ENCODE measurements at places on chromosomes 3 and 15.

DNA sequence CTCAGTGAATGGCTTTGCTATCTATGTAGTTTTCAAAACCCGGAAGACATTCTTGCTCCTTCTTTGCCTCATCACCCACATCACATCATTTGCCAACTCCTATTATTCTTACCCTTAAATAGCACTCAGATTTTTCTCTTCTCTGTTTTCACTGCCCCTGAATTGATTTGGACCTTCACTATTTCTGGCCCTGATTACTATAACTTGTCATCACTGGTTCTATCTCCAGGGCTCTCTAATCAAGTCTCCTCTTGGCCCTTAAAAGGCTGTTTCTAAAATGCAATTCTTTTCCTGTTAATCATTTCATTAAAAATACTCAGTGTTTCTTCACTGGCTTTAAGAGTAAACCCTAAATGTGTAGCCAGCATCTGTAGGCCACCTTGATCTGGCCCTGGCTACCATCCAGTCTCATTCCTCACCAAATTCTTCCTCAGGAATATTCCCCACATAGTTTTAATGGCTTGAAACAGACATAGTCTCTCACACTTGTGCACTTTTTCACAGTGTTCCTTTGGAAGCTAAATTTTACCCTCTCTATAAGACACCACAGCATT lies 437.1 kb upstream of the CBLB start:
- no peak for DNase-seq

DNA sequence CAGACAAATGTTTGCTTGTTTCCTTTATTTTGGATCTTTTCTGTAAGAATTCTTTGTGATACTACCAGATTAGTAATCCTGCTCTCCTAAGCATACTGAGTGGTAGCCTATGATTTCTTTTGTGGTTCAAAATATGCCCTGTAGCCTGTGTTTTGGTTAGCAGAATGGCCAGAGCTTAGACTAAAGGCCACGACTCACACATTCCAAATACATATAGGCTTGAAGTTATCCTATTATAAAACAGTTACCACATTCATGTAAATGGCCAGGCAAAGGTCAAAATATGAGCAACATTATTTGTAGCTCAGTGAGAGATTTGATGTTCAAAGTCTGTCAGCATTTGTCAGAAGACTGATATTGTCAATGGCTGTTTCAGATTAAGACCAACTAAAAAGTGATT lies 84.5 kb downstream of the MITF start:
- DNase-seq = no peak

DNA sequence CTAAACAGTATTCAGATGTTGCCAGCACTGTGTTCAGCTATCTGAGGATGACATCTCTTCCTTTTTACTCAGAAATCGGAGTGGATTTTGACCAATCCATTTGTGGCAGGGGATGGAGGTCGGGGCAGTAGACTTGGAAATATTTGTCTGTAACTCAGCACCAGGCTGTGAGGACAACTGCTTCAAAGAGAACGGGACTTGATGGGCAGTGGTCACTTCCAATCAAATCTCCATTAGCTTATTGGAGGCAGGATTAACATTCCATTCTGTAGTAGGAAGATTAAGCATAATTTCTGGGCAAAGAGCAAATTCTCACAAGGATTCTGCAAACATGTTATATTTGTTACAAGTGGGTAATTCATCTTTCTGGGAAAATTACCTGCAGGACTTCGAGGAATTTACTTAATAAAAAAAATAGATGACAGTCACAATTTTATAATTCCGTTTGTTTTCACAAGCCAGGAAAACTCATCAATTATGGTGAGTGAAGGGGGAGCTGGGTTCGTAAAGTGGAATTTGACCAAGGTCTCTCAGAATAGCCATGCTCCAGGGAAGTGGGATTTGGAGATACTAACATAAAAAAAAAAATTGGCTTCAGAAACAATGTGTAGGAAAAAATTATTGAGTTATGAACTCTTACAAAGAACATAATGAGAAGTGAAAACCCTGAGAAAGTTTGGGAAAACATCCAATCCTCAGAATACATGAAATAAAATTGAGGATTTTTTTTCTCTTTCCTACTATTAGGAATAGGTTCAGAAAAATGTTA lies 18.1 kb downstream of the CRABP1 start:
- DNase-seq = no peak

DNA sequence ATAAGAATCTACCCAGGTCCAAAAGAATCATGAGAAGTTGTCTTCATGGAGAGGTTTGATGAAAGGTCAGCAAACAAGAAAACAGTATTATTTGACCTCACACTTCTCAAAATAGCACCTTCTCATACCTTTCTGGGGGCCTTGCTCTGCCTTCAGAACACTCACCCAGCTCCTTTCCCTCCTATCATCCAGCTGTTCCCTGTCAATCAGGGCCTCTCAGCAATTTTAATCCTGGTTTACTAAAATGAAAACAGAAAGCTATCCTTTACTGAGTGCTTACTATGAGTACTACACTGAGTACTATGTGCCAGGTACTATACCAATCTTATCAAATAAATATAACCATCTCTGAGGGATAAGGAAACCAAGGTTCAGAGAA lies 138.6 kb downstream of the GAP43 start:
- DNase-seq = no peak

- no peak for DNase-seq
Observed at GRCh38 chr15:74773329-74773728, 8.6 kb upstream of the CSK start.

DNA sequence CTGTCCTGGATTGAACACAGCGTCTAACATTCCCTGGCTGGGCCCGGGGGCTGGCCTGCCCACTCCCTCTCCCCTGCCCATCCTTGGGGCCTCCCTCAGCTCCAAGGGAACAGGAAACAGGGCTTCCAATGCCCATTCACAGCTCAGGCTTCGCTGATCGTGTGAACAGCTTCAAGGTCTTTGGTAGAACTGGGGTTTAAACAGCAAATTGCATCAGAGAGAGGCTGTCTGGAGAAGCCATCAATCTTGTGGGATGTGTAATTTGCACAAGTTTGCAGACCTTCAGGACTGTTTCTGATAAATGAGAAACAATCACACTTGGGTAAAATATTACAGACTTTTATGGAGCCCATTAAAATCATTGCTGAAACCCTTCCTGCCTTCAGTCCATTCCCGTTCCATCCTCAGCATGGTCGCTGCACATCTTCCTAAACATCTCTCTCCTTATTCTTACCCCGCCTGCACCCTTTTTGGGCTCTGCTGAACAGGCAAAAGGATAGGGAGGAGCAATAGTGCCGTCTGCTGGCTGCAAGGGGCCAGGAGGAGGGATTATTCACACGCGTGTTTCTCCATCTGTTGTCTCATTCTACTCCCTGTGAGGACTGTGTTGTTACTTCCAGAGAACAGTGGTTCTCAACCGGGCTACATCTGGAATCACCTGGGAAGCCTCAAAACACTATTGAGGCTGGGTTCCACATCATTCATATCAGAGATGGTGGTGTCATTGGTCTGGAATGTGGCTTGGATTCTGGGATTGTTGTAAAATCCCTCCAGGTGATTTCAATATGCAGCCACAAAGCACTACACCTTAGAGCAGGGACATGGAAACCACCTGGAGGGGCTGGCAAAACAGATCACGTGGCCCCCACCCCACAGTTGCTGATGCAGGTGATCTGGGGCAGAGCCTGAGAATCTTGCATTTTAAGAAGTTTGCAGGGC lies 116.3 kb downstream of the CLSTN2 start:
- no peak for DNase-seq

DNA sequence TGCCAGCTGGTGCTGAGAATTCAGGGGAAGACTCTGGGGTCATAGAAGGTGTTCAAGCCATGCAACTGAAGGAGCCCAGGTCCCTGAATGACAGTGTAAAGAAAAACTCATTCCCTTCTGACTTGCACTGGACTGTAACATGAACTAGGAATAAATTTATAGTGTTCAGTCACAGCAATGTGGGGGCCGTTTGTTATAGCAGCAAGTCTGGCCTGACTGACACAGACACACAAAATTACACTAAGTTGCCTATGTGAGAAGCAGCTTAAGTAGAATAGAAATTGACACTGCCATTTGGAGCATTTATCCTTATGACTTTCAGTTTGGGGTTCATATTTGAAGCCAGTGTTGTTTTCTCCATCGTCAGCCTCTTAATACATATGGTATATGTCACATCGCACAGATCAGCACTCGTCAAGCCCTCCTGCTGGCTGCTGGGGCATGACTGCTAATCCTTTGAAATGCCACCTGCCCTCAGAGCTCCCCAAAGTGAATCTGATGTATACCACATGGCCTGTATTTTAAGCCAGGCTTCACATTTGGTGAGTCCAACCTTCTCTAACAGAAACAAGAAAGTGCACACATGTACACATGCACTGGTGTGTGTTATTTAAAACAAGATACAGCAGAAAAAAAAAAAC lies 17.1 kb upstream of the HEG1 start:
- no peak for DNase-seq

Data from sigmoid colon (tissue), 7 donors.